ENCODE measurements at places on chromosomes 6 and 20.

- DNase-seq, result no peak
Measured at GRCh38 chr20:15310361-15310760, 972.9 kb upstream of the FLRT3 start.

DNA sequence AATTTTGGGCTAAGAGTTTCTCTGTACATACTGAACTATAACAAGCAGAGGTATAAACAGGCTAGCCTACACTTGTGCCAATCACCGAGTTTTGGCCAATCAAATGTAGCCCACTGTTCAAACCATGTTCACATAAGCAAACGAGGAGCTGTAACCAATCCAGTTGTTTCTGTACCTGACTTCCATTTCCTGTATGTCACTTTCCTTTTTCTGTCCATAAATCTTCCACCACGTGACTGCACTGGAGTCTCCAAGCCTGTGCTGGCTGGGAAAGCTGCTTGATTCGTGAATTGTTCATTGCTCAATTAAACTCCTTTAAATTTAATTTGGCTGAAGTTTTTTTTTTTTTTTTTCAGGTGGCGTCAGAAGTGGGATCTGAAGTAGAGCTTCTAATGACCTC lies 332.9 kb downstream of the RNF144B start:
- DNase-seq, result no peak

DNA sequence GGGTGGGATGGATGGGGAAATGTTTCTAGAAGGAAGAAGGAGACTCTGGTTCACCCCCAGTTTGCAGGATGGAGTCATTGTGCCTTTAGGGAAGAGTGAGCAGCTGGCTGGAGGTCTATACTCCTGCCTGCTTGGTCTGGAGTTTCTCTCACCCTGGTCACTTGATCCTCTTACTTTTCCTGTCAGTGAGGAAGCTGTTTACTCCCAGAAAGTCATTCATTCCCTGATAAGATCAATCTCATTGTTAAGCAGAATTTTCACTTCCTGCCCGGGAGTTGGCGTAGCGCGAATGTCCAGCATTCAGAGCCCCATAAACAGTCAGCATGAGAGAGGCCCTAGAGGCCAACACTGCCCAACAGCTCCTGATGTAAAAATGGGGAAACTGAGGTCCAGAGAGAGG lies 70.4 kb upstream of the SIRPA start:
- no peak for DNase-seq

- no peak for DNase-seq
Measured at GRCh38 chr6:7906741-7907140, 3.8 kb downstream of the TXNDC5 start.

- no peak for DNase-seq
Measured at GRCh38 chr6:156931283-156931682, 154.1 kb downstream of the ARID1B start.

GRCh38 chr20:36791862-36792261 lies 18.3 kb upstream of the DSN1 start:
- DNase-seq, result no peak

DNA sequence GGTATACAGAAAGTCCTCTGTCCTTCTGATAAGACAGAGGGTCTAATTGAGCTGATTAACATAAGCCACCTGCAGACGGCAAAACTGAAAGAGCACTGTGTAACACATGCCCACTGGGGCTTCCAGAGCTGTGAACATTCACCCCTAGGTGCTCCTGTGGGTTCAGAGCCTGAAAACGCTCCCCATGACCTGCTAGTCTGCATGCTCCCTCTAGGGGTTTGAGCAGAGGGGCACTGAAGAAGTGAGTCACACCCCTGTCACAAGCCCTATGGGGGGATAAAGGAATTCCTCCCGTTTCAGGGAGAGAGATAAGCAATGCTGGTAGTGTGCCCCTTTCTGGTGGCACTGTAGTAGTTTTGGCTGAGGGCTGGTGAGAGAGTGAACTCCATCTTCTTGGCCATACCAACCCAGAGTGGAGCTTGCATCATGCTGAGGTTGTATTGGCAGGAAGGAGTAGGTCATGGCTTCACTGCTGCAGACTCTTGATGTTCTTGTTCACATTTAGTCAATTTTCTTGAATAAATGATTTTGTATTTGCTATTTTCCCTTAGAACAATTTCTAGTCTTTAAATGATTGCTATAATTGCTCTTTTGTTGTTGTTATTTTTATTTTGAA lies 637.5 kb upstream of the MAN1A1 start:
- DNase-seq, result no peak

- DNase-seq, result no peak
Measured at GRCh38 chr6:136158387-136158821, 91.7 kb downstream of the MTFR2 start.

- no peak for DNase-seq
Measured at GRCh38 chr6:128071212-128071611, 170.4 kb upstream of the THEMIS start.

DNA sequence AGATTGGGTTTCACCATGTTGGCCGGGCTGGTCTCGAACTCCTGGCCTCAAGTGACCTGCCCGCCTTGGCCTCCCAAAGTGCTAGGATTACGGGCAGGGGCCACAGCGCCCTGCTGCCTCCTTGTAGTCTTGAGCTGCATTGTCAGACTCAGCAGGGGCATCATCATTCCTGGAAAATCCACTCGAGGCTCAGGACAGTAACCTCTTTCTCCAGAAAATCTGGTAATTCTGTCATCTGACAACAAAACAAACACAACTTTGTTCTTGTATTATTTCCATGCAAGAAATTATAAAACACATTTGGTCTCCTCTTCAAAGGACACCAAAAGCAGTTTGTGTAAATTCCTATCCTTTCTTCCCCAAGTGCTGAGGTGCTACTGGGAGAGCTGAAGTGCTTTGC lies 137.2 kb upstream of the INSM1 start:
- DNase-seq, result no peak

DNA sequence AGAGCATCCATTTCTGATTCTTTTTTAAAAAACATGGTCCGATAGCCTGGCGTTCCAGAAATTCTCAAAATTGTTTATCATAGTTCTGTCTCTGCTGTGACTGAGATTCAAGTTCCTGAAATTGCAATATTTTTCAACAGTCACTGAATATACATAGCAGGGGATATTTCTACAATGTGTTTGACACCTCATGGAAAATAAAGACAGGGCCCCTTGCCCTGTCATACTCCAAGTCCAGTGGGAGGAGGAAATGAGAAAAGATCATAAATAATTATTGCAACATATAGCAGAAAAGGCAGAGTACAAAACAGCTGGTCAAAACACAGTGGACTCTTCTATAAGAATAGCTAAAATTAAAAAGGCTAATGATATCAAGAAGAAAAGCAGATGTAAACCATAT lies 234.8 kb upstream of the SPTLC3 start:
- DNase-seq, result no peak

GRCh38 chr6:19848465-19849029 lies 11.4 kb downstream of the ID4 start:
- no peak for DNase-seq

- DNase-seq, result no peak
Measured at GRCh38 chr6:36443471-36444428, 950 bp downstream of the KCTD20 start.

GRCh38 chr6:41767112-41767833 lies 12.4 kb downstream of the FRS3 start:
- peak; percentile 88 for DNase-seq

DNA sequence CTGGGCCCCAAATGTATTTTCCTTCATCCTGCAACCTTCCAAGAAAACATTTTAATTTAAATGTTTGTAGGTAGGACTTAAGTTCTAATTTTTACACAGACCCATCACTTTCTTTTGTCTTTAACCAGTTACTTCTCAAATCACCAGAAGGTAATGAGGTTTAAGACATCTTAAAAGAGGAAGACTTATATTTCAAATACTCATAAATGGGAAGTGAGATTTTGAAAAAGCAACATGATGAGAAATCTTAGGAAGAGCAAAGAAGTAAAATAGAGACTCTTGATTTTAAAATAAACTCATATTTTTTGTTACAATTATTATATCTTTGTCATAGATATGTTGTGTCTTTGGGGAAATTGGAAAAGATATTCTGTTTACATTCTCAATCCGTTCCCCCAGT lies 82.3 kb downstream of the SYNE1 start:
- no peak for DNase-seq

DNA sequence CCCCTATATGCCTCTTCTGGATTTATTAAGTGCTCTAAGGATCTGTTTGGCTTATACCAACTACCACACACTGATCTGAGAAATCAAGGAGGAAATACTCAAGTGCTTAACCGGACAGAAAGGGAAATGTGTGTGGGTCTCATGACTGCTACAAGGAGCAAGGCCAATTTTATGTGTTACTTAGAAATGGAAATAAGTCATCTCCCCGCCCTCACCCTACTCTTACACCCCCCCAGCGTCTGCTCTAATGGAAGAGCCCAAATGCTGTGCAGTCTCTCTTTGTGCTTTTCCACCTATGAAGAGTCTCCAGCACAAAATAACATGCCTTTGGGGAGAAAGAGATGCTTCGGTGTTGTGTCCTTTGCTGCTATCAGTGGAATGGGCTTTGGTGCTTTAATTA lies 428.8 kb upstream of the ARID1B start:
- DNase-seq, result no peak

DNA sequence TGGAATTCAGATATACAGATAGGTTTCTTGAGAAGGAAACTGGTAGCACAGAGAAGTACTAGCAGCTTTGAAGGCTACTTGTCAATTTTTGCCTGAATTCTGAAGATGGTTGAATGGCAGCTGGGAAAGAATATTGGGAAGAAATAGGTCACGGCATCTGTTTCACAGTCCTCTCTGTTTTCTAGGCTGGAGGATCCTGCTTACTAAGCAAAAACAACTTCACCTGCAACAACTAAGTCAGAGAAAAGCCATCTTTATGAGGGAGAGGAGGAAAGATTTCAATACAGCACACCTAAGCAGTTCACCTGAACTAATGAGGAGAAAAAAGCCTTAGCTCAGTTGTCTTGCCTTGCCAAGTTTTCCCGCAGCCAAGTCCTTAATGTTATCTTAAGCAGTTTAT lies 975.5 kb upstream of the EPHA7 start:
- DNase-seq, result no peak

GRCh38 chr6:13147782-13148181 lies 180.6 kb downstream of the TBC1D7 start:
- no peak for DNase-seq

GRCh38 chr20:20803011-20803410 lies 90.6 kb upstream of the RALGAPA2 start:
- no peak for DNase-seq

DNA sequence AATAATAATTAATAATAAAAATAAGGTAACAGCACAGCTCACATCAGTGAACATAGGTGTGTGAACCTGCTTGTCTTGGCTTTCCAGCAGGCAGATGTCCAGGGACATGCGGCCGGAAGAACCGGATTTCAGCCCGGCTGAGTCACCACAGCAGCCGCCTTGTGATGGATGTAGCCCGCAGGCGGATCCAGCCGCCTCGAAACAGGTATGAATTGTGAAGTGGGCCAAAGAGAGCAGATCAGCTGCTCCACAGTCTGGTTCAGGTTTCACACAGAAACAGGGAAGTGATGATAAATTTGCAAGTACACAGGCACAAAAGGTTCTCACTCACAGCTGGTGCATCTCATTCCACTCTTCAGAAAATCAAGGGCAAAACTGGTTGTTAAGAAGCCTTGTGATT lies 55.1 kb downstream of the ID4 start:
- no peak for DNase-seq

DNA sequence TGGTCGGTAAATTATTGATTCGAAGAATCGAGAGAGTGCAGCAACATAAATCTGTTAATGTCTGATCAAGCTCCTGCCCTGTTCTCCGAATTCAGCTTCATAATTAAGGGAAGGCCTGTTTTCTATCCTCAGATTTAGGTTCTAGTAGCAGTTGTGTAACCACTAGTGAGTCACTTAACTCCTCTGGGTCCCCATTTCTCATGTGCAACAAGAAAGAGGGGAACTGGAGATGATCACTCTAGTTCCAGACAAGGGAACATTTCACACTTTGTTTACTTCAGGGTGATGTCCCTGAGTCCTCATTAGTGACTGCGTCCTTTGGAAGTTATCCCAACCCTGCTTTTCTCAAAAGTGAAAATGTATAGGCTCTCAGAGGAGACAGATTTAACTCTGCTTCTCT lies 68.1 kb upstream of the RNF146 start:
- no peak for DNase-seq

DNA sequence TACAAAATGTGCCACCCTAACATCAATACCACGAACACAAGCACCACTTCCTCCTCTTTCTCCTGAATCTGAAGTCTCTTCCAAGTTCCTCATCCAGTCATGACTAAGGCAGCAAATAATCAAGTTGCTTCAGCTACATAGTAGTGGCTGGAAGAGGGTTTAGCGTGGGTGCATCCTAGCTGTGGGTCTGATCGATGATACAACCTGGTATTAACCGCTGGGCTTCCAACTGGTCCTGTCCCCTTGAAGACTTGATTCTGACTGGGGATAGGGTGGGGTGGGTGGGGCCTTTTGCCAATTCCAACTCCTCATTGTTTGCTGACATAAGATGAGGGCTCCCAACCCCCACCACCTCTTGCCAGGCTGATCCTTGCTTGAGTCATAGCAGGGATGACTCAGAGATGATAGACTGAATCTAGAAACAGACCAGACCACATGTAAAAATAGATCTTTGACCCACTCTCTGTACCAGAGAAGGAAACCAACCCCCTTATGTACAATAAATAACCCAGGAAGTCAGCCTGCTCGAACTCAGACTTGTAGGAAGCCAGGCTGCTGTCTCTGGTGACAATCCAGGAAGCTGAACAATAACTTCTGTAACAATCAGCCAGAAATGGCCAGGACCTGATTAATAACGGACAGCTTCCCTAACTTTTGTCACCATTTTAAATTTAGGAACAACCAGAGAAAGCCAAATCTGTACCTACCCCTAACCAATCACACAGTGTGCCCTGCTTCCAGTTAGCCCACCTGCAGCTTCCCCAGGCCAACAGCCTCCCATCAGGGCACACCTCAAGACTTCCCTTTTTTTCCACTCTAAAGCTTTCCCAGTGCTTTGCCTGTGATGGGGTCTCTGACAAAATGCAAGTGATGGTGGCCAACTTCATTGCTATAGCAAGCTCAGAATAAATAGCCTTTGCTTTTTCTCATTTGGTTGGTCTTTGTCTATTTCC lies 68.9 kb upstream of the FAM184A start:
- peak; percentile 84 for DNase-seq

GRCh38 chr6:35485402-35485877 lies 11.4 kb downstream of the TEAD3 start:
- DNase-seq, result no peak

- DNase-seq, result no peak
Measured at GRCh38 chr20:8221887-8222419, 89.9 kb downstream of the PLCB1 start.

- no peak for DNase-seq
Measured at GRCh38 chr20:62020935-62021701, 44.6 kb downstream of the TAF4 start.
